NK-92 treated with Interleukin-12 subunit alpha and Interleukin-12 subunit beta, amount 100 ng/mL, for 24 hours (cell line): ENCODE measurements at places on chromosomes 6 and 20.

- DNase-seq: no peak
Observed at GRCh38 chr20:35974256-35974655, 5.9 kb downstream of the CNBD2 start.

DNA sequence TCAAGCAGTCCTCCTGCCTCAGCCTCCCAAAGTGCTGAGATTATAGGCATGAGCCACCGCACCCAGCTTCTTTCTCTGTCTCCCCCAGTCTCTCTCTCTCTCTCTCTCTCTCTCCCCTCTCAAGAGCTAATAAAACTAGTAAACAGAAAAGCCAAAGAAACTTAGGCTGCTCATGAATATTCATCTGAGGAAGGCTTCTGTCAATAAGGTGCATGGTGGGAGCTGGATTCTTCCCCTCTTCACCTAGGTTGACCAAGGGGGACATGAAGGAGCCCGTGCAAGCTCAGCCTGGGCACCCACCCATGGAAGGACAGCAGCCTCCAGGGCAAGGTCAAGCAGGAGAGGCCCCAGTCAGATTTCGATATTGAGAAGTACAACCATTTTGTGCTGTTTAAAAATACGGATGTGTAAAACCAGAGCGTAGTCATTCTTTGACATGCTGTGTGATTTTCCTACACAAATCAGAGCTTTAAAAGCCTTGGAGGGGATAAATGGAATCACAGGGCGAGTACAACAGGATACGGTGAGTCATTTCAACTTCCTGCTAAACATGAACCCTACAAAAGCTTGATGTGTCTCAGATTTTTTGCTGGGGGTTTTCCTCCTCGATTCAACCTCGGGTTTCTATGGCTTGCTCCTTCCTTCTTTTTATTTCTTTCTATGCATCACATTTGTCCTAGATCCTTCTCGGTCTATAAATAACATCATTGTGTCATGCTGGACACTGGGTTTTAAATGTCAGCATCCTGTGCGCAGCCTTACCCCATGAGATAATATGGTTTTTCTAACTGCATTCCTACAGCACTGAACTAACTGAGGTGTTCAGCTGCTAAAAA lies 368.9 kb upstream of the JARID2 start:
- DNase-seq: no peak

GRCh38 chr6:113291751-113292445 lies 565.2 kb upstream of the MARCKS start:
- DNase-seq: no peak

GRCh38 chr20:15740046-15740775 lies 833.0 kb downstream of the KIF16B start:
- DNase-seq: no peak

GRCh38 chr6:527989-528673 lies 128.8 kb downstream of the HUS1B start:
- DNase-seq: no peak
